Cortex of kidney (tissue), 1 donor: ENCODE measurements at places on chromosomes 4 and X.

- DNase-seq = no peak
These were observed 37.4 kb downstream of the ASIC5 start for GRCh38 chr4:155828628-155829027.

DNA sequence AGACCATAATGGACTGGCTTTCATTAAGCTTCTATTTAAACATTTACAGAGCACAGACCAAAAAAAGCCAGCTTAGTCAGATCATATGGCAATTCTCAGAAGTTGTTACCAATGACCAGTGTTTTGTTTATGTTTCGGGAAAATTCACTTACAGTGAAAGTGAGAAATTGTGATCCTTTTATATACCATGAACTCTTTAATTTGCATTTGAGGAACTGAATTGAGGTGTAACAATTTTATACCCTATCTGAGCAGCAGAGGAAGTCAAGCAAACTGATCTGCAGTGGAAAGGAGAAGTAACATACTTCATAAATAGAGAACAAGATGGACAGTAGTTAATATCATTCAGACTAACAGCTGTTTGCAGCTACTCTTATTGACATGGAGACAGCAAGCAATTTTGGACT, 97.1 kb downstream of the TMA16 start:
- no peak for DNase-seq

- no peak for DNase-seq
These were observed 82.2 kb downstream of the MAML3 start for GRCh38 chr4:140071806-140072205.

- DNase-seq = no peak
These were observed 25.8 kb downstream of the ADRA2C start for GRCh38 chr4:3791910-3792542.

GRCh38 chrX:135425026-135425965, 3.6 kb downstream of the SMIM10L2A start:
- no peak for DNase-seq

- no peak for DNase-seq
These were observed 89.3 kb upstream of the USP38 start for GRCh38 chr4:143095447-143095846.

- no peak for DNase-seq
These were observed 83.6 kb downstream of the NBDY start for GRCh38 chrX:56812515-56813105.

- no peak for DNase-seq
These were observed 253.4 kb upstream of the CASK start for GRCh38 chrX:42176789-42177188.

GRCh38 chr4:151408630-151409469, at the start of gene FHIP1A:
TSS of gene FHIP1A (plus strand) at chr4:151409176. CDS start at chr4:151566260, 157,084 bp downstream.
- DNase-seq = peak; percentile 38

- DNase-seq = no peak
These were observed 21.5 kb downstream of the DNAAF6 start for GRCh38 chrX:107227780-107228485.

DNA sequence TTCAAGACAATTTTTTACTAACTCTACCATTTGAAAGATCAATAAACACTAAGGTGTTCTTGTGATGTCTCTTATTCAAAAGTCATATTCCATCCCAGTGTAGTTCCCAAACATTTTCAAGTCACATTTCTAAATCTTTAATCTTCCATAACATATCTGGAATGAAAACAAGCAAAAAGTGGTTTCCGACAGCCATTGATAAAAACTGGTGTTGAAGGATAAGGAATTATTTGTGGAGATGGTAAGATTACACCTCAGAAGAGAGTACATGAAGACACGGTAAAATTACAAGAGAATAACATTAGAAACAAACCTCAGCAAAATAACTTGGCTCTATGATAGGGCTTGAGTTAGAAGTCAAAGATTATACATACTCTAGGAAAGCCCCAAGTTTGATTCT, 4.3 kb downstream of the CHIC2 start:
- DNase-seq = no peak

GRCh38 chr4:146534178-146534577, 12.4 kb upstream of the SLC10A7 start:
- DNase-seq = no peak

- DNase-seq = no peak
These were observed 6.5 kb upstream of the SYP start for GRCh38 chrX:49206543-49206942.

DNA sequence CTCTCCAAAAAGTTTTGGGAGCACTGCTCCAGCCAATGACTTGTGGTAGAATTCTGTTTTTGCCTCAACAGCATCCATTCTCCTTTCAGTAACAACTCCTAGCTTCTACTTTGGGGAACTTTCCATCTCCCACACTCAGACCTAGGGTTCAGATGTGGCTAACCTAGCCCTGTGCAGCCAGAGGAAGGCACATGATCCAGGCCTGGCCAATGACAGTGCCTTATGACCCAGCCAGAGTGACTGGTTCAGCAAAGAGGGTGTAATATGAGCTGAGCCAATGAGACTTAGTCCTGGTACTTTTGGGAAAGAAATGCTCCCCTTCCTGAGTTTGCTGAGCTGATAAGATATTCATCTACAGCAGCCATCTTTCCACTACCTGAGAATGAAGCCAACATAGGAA, 5.4 kb upstream of the USP46 start:
- DNase-seq = no peak
